Mesendoderm (in vitro differentiated cells): ENCODE measurements at places on chromosomes 3 and 15.

DNA sequence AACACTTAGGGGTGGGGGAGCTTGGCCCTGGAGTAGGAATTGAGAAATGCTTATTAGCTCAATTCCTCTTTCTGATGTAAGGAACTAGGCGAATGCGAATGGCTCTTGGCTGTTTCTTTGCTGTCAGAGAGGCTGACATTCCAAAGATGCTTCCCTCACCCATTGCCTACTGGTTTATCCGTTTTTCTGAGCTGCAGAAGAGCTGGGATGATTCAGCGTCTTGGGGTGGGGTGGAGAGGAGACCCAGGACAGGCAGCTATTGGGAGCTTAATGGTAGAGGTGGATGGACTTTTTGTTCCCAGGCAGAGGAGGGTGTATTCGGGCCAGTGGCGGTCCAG, 9.8 kb downstream of the PLEKHO2 start:
- peak; percentile 93 for DNase-seq

GRCh38 chr3:46955801-46956259, 20.7 kb downstream of the CCDC12 start:
- no peak for DNase-seq

DNA sequence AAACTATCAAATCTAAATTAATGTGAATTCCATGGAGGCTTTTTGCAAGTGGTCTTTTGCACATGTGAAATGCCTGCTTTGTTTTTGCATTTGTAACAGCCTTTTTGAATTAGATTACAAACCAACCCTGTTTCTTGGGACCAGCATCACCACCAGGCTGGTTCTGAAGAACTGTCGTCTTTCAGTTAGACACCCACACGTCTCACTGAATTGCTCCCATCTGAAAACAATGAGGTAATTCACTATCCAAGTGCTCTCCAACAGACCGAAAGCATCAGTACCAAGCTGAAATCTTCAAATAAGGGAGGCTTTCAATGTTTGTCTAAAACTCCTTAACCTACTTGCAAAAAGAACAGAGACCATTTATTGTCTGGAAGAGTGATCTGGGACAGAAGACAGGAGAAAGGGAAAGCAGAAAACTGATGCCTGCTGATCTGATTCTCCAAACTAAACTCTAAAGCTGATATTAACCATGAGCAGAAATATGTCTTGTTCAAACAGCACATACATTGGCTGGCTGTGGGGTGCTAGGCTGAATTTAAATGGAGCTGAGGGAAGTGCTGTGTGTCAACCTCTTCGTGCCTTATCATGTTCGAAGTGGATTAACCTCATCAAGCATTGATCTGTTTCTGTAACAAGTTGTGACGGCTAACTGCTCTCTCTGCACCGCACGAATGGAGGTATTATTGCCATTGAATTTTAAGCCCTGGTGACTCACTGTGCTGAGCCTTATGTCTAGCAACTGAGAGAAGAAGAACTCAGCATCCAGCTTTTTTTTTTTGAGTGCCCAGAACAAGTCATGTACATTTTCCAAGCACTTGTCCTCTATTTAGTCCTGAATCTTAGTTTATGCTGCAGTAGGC, 213.7 kb upstream of the P2RY1 start:
- peak; percentile 25 for DNase-seq

GRCh38 chr3:152496716-152497115, 228.0 kb downstream of the MBNL1 start:
- no peak for DNase-seq

- DNase-seq, result no peak
Measured at GRCh38 chr3:72186400-72186855, 401.5 kb upstream of the PROK2 start.

- DNase-seq, result no peak
Measured at GRCh38 chr15:85174521-85174920, 192.9 kb downstream of the PDE8A start.

DNA sequence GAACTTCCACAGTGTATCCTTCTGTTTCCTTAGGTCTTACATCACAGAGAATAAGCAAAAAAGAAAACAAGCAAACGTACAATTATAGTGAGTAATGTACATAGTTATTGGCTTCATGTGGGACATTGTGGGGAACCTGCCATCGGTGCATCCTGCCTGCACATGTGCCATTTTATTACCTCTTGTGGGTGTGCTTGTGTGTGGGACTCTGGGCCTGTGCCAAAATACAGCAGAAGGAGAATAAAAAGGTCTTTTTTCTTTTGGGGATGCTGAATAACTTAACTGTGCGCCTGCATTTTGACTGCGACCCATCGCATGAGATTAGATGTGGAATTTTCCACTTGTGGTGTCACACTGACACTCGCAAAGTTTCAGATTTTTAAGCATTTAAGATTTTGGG, 169.6 kb upstream of the DCBLD2 start:
- no peak for DNase-seq
